Hair follicular keratinocyte (primary cell): ENCODE measurements at places on chromosomes 2 and 18. TPM values are rescaled to one million over a fixed set of nuclear protein-coding genes. Genes with fewer than 3 reads are reported as not detected.

Gene NT5C1B
- not detected in 2 replicates for total RNA-seq

Gene CAPN10
- total RNA-seq: 15.6 and 16.2 TPM in 2 replicates

Gene CXCR4
- total RNA-seq: not detected in 2 replicates

Gene CLK1
- 21.7 and 21.9 TPM in 2 replicates for total RNA-seq

Gene FKBP7
- total RNA-seq: 1.1 and 2.0 TPM in 2 replicates

Gene TMEFF2
- 0.08 TPM in 1 of 2 replicates, not detected in the other for total RNA-seq

Gene SERPINB10
- total RNA-seq: 0.08 TPM in 1 of 2 replicates, not detected in the other

Gene RAPH1
- 13.0 and 20.0 TPM in 2 replicates for total RNA-seq

Gene RAB17
- 2.7 and 4.8 TPM in 2 replicates for total RNA-seq

Gene NEURL3
- total RNA-seq: not detected in 2 replicates

Gene TUBB8B
- 0.55 TPM in 1 of 2 replicates, not detected in the other for total RNA-seq

Gene SLC23A3
- total RNA-seq: 0.11 and 0.39 TPM in 2 replicates

Gene SCN9A
- 0.15 and 0.62 TPM in 2 replicates for total RNA-seq

Gene ANKRD44
- 0.47 and 0.49 TPM in 2 replicates for total RNA-seq

Gene KYNU
- 1.7 and 2.5 TPM in 2 replicates for total RNA-seq

Gene GAREM2
- total RNA-seq: 0.19 and 0.94 TPM in 2 replicates

Gene HOXD10
- total RNA-seq: not detected in 2 replicates

Gene LIMS3
- total RNA-seq: 0.15 TPM in 1 of 2 replicates, not detected in the other

Gene C1GALT1C1L
- total RNA-seq: 0.08 TPM in 1 of 2 replicates, not detected in the other

Gene ACVR1
- 10.0 and 17.3 TPM in 2 replicates for total RNA-seq

Gene ALK
- under 0.01 TPM in 1 of 2 replicates, not detected in the other for total RNA-seq

Gene PLB1
- total RNA-seq: 1.3 and 1.4 TPM in 2 replicates

Gene SERPINB5
- total RNA-seq: 426 and 507 TPM in 2 replicates

Gene EIF2AK3
- 11.2 and 14.2 TPM in 2 replicates for total RNA-seq

Gene RGPD8
- 3.2 and 3.6 TPM in 2 replicates for total RNA-seq

Gene CPLX4
- total RNA-seq: not detected in 2 replicates

Gene LYPD1
- total RNA-seq: not detected in 2 replicates

Gene PRSS56
- not detected in 2 replicates for total RNA-seq

Gene TRPM8
- total RNA-seq: not detected in 2 replicates

Gene KCNG2
- total RNA-seq: not detected in 2 replicates

Gene TRABD2A
- total RNA-seq: 0.87 and 5.7 TPM in 2 replicates

Gene CDK15
- 0.16 and 0.72 TPM in 2 replicates for total RNA-seq

Gene SERPINB3
- total RNA-seq: 9.4 and 14.8 TPM in 2 replicates

Gene GALNT13
- under 0.01 TPM in 1 of 2 replicates, not detected in the other for total RNA-seq

Gene DUSP2
- total RNA-seq: 14.1 and 14.2 TPM in 2 replicates

Gene HOXD13
- not detected in 2 replicates for total RNA-seq

Gene LINC00305
- total RNA-seq: not detected in 2 replicates

Gene MLPH
- total RNA-seq: 1.7 and 9.9 TPM in 2 replicates

Gene LTBP1
- 72.8 and 83.8 TPM in 2 replicates for total RNA-seq

Gene IMP4
- total RNA-seq: 127 and 174 TPM in 2 replicates

Gene CIDEA
- total RNA-seq: 3.9 and 6.5 TPM in 2 replicates

Gene VAMP5
- 1.4 and 3.0 TPM in 2 replicates for total RNA-seq

Gene OSR1
- 4.5 and 8.1 TPM in 2 replicates for total RNA-seq

Gene RPL37A
- 1,590 and 2,045 TPM in 2 replicates for total RNA-seq

Gene PID1
- total RNA-seq: 7.8 and 9.6 TPM in 2 replicates

Gene OR6B2
- not detected in 2 replicates for total RNA-seq

Gene FNDC4
- 11.5 and 20.4 TPM in 2 replicates for total RNA-seq

Gene TTC21B
- 9.7 and 15.6 TPM in 2 replicates for total RNA-seq

Gene GREB1L
- total RNA-seq: 1.8 and 3.6 TPM in 2 replicates

Gene LHCGR
- not detected in 2 replicates for total RNA-seq

Gene HRH4
- 0.08 TPM in 1 of 2 replicates, not detected in the other for total RNA-seq

Gene CCDC148
- total RNA-seq: 0.19 TPM in 1 of 2 replicates, not detected in the other

Gene BCL11A
- total RNA-seq: 4.6 and 5.2 TPM in 2 replicates

Gene LONRF2
- total RNA-seq: not detected in 2 replicates

Gene SERPINB8
- total RNA-seq: 25.1 and 29.0 TPM in 2 replicates

Gene AAK1
- total RNA-seq: 19.0 and 20.5 TPM in 2 replicates

Gene LYPD6B
- 1.9 and 4.9 TPM in 2 replicates for total RNA-seq

Gene CABYR
- 6.4 and 13.3 TPM in 2 replicates for total RNA-seq

Gene ARHGAP15
- total RNA-seq: not detected in 2 replicates
